RPMI7951 (cell line): ENCODE measurements at places on chromosomes 4 and X. TPM values are rescaled to one million over a fixed set of nuclear protein-coding genes. Genes with fewer than 3 reads are reported as not detected.

- DNase-seq, result no peak
Measured at GRCh38 chr4:180950377-180950776, 1292.8 kb upstream of the TENM3 start.

DNA sequence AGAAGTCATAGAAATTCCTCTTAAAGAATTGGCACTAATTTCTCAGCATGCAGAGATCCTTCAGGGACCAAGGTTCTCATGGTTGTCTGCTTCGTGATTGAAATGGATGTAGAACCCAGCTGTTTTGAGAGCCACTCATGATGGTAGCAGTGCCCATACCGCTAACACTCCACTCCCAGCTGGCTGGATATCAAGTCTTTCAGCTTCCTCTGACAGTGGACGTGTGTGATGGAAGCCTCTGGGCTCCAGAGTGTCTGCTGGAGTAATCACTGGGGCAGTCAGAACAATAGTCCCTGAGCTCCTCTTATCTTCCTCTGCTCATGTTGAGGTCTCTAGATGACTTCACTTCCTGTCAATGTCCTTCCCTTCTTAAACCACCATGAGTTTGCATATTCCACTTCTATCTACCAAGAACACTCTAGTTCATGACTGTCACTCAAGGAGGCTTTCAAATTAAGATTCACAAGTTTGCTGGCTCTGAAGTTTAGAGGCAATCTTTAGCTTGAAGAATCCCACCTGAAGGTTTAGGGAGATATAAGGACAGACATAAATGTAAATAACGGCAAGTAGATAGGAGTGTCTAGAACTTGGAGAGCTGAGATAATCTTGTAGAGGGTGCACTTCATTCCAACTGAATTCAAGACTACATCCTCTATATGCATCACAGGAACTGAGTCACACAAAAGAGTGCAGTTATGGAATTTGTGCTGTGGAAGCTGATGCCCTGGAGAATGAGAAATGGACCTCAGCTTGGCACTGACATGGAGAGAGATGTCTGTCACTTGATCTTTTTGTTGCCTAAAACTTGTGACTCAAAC lies 64.5 kb upstream of the WDR1 start:
- DNase-seq, result peak; percentile 18

- DNase-seq, result no peak
Measured at GRCh38 chrX:134673123-134673522, 14.9 kb upstream of the PLAC1 start.

GRCh38 chr4:60953826-60954225 lies 246.3 kb upstream of the ADGRL3 start:
- no peak for DNase-seq

DNA sequence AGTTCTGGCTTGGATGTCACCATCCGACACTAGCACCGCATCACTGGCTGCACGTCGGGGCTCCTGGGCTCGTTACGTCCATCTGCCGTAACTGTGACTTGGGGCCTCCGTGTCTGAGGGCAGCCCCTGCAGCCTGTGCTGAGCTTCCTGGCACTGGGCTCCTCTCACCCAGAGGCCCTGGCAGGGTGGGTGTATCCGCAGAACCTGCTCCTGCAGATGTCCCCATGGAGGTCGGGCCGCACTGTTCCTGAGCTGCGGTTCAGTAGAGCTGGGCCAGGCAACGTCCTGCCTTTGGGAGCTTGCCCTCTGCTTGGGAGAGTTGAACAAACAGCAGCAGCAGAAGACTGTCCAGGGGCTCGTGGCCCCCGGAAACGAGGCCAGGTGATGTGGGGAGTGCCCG lies 71.4 kb downstream of the RGS12 start:
- no peak for DNase-seq

GRCh38 chr4:78656968-78657445 lies 105.4 kb downstream of the ANXA3 start:
- peak; percentile 44 for DNase-seq

DNA sequence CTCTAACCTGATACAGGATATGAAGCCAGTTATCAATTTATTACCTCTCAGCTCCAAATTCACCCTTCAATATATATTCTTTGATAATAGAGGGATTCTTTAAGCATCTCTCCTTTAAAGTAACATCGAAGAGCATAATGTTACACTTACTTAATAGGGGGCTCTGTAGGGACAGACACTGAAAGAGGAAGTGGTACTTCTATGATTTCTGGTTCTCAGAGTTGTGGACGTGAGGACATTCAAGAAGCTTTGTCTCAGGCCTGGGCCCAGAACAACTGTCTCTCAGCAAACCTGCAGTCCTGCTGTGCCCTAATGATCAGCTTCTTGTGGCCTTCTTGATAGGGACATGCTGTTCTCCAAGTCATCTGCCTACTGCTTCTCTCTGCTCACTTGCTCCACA lies 4.2 kb upstream of the ZXDB start:
- no peak for DNase-seq

DNA sequence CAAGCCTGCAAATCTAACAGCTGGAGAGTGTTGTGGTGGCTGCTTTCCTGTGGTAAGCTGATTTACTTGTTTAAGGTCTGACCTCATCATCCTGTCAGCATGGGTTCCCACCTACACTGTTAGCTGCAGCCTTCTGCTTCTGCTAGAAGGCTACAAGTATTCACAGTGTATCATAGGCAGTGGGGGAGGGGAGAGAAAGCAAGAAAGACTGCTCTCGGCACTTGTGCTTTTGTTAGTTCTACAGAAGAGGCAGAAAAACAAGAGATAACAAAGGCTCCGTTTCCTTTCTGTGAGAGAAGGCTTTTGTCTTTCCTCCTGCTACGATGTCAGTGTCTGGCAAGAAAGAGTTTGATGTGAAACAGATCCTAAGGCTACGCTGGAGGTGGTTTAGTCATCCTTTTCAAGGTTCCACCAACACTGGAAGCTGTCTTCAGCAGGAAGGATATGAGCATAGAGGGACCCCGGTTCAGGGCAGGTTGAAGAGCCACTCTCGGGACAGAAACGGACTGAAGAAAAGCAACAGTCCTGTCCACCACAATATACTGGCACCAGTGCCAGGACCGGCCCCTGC lies at the start of gene KLHL4:
Gene KLHL4 (plus strand): TSS at position 232 of the 571 bp plus-strand sequence. CDS start 92 bp downstream, at position 324.
- peak; percentile 75 for DNase-seq

DNA sequence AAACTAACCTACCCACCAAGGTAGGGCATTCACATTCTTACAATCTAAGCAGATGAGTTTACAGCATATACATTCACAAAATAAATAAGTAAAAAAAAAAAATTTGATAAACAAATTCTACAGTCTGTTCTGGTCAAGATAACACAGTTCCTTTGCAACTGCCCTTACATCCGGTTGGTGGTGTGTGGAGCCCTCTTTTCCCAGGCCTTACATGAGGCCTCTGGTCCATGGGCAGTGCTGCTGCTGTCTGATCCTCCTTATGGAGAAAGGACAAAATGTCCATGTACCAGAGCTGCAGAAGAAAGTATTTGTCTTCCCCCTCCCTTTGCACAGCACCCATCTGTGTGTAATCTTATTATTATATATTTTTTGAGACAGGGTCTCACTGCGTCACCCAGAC lies 2.2 kb upstream of the SEPTIN11 start:
- DNase-seq, result peak; percentile 25

DNA sequence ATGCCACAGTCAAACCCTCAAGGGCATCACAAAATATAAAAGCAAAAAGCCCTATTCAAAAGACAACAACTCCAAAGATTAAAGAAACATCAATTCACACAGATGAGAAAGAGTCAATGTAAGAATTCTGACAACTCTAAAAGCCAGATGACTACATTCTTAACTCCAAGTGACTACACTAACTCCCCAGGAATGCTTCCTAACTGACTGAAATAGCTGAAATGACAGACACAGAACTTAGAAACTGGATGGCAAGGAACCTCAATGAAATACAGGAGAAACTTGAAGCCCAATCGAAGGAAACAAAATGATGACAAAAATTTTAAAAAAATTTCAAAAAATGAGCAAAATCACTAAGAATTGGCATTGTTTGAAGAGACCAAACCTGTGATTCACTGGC lies 1047.6 kb upstream of the PCDH10 start:
- DNase-seq, result no peak

DNA sequence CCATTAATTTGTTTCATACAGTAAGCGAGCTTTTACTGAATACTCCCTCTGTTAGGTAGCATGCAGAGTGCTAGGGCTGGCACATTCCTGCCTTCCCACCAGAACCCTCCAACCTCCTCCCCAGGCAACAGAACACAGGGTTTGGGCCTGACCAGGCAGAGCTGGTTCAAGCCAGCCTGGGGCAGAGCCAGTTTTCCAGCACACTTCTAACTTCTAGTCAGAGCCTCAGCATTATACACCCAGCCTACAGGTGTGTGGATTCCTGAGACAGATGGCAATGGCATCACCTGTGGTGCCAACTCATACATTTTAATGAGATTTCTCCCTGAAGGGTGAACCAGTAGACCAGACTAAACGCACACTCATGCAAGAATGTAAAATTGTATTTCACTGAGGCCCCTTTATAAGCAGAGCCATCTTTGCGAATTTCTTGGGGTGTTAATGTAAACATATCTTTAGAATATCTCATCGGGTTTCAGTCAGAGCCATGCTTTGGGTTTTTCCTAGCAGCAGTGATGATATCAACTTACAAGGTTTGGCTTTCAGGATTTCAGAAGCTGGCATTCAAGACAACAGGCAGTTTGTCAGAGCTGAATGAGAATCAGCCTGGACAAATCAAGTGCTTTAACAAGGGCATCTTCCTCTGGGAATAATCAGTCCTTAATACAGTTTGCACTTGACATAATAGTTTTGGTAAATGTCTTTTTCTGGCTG lies 92.0 kb downstream of the GATB start:
- DNase-seq, result no peak

DNA sequence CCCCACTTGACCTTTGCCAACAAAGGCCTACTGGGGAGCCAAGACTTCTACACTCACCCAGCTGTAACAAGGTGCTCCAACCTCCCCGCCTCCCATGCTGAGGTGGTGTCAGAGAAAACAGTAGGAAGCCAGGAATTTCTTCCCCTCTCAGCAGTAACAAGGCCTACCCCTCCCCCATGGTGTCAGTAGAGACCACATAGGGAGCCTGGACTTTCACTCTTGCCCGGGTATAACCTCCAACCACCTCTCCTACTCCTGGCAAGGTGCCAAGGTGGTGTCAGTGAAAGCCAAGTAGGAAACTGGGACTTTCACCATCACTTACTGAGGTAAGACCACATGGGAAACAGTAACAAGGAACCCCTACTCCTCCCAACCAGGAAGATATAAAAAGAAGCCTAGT lies 93.1 kb downstream of the SLC16A2 start:
- DNase-seq, result no peak

USP17L18 gene
- total RNA-seq, result not detected in 2 replicates

TLR6 gene
- 2.8 and 4.0 TPM in 2 replicates for total RNA-seq

PPM1K gene
- 7.1 and 8.7 TPM in 2 replicates for total RNA-seq

MCUB gene
- total RNA-seq, result 47.5 and 51.3 TPM in 2 replicates

ITIH6 gene
- total RNA-seq, result 1.2 TPM in 2 replicates

CXCR3 gene
- total RNA-seq, result not detected in 2 replicates

DDIT4L gene
- 0.10 TPM in 1 of 2 replicates, not detected in the other for total RNA-seq

CITED1 gene
- total RNA-seq, result 0.12 and 1.3 TPM in 2 replicates

KLHL15 gene
- 12.8 and 14.7 TPM in 2 replicates for total RNA-seq

ZNF185 gene
- total RNA-seq, result 2.9 and 3.3 TPM in 2 replicates

SLC2A9 gene
- total RNA-seq, result 0.49 TPM in 1 of 2 replicates, not detected in the other

CT47B1 gene
- not detected in 2 replicates for total RNA-seq

SLITRK2 gene
- total RNA-seq, result under 0.01 TPM in 2 replicates

BMX gene
- total RNA-seq, result not detected in 2 replicates
